ENCODE measurements at places on chromosomes 3 and 15.

DNA sequence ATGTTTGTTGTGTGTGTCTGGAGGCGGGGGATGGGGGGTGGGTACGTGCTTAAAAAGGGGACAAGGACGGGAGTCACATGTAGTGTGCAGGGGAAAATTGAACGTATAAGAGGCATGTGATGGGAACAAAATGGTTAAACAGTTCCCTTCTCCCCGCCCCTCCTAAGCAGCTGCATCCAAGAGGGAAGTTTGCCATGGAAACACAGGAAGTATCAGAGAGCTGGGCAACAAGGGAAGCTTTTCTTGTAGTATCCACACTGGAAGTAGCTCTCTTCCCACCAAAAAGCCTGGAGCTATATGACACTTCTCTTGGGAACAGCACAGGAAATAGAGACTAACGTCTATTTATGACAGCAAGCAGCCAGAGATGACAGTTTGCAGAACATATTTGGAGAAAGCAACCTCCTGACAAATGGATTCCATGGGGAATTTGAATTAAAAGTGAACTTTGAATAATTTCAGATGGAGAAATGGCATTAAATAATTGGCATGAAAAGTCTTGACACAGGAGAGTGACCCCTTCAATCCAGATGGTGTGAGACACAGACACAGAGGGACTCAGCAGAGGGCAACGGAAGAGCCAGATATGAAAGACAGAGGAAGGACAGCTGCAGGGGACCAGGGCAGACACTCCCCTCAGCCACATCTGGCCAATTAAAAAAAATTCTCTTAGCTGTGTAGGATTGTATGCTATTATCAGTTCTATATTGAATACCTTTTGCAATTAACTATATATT, 294.2 kb upstream of the TBL1XR1 start:
- peak; percentile 40 for DNase-seq

GRCh38 chr3:52281981-52282801, 3.7 kb upstream of the WDR82 start:
- DNase-seq: no peak

DNA sequence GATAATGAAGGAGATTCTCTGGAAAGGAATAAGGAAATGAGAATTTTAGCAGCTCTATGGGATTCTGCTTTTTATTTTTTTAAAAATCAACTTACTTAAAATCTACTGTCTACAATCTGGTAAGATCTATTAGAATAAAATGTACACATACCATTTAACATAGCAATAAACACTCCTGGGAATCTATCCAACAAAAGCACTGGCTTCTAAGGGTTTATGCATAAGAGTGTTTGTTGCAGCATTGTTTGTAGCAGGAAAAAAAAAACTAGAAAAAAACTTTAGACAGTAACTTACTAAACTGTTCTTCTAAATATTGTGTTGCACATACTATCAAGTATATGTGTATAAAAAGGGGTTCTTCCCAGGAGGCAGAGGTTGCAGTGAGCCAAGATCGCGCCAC, 15.7 kb upstream of the RBP1 start:
- DNase-seq: no peak

- no peak for DNase-seq
Observed at GRCh38 chr15:78767331-78767951, 43.8 kb downstream of the ADAMTS7 start.

- no peak for DNase-seq
Observed at GRCh38 chr15:48393645-48394506, 62.6 kb downstream of the DUT start.
